ENCODE measurements at places on chromosomes 16 and 17.

- no peak for DNase-seq
Measured at GRCh38 chr17:61372436-61372835, 27.2 kb upstream of the TBX2 start.

DNA sequence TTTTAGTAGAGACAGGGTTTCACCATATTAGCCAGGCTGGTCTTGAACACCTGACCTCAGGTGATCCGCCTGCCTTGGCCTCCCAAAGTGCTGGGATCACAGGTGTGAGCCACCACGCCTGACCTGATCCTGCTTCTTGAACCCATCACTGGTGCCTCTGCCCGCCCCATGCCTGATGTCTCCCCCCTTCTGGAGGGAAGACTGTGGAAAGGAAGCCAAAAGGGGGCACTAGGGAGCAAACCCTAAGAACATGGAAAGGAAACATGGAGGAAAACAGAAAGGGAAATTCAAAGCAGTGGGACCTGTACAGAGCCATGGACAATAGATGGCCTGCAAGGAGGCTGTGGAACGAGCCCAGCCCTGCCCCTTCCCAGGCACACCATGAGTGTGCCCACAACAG lies 31.1 kb upstream of the FASN start:
- no peak for DNase-seq

DNA sequence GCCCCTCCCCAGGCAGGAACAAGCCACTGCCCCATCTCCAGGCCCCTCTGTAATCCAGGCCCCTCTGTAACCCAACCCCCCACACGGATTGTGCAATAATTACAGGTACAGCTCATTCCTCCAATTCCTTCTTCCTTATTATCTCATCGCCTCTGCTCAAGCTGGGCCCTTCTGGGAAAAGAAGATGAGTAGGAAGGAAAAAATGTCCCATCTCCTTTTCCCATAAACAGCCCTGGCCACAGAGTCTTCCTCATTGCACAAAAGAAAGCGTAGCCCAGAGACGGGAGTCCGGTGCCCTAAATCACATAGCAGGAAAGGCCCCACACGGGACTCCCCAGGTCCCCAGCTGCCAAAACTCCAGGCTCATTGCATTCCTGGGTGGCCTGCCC lies 3.6 kb upstream of the LITAFD start:
- DNase-seq = no peak

GRCh38 chr16:50365791-50366575 lies 2.8 kb downstream of the BRD7 start:
- DNase-seq = no peak

DNA sequence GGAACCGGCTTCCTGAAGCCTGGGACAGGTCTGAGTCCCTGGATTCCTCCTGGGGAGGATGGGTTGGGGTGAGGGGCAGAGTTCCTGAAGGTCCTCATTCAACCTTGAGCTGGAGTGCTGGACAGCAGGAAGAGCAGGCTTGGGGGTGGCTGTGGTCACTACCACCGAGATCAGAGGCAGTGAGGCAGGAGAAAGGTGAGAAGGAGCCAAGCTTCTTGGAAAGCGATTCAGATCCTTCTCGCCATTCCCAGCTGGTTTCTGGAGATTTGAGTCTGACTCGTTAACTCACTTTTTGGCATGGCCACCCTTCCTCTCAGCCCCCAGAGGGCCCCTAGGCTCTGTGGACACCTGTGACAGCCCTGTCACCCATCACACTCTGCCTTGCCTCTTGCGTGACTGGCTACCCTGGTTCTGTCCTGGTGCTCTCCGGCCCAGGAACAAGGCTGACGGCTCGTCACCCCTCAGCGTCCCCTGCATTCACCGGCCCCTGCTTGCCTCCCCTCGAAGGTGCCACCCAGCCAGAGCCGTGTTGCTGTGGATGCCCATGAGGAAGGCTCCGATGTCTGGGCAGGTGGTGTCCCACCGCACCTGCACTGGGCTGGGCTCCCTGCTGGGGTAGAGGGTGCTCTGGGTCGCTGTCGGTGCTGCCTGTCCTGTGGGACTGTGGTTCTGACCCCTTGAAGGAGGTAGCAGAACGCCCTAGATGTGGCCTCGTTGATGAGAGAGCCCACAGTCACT lies 9.7 kb upstream of the TIMP2 start:
- DNase-seq = no peak

GRCh38 chr16:85633888-85634287 lies 20.8 kb downstream of the GSE1 start:
- no peak for DNase-seq

- no peak for DNase-seq
Measured at GRCh38 chr17:48494335-48494734, 36.5 kb downstream of the HOXB1 start.

- DNase-seq = no peak
Measured at GRCh38 chr17:51795401-51795800, 363.1 kb downstream of the CA10 start.

- no peak for DNase-seq
Measured at GRCh38 chr17:46874906-46875305, 23.5 kb downstream of the WNT9B start.

DNA sequence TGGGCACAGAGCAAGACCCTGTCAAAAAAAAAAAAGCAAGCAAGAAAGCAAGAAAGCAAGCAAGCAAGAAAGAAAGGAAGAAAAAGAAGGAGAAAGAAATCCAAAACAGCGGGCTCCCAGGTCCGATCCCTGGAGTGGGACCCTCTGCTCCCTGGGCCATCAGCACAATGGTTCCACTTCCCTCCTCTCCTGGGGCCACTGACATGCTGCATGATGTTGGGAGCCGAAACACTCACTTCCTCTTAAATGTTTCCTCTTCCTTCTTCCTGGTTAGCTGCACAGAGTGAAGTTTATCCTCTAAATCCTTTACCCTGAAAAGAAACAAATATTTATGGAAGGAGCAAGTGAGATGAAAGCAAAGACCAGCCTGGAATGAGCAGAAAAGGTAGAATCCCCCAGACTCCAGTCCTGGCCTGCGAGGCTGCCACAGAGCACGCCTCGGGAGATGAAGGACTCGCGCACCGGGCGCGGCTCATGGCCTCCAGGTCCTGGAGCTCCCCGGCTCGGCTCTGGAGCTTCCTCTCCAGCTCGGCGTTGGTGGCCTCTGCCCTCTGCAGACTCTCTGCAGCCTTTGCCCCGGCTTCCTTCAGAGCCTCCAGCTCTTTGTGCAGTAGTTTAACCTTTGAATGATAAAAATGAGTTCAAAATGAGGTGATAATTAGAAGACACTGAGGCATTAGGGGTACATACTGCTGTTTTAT lies 19.0 kb downstream of the CCDC57 start:
- DNase-seq = no peak

DNA sequence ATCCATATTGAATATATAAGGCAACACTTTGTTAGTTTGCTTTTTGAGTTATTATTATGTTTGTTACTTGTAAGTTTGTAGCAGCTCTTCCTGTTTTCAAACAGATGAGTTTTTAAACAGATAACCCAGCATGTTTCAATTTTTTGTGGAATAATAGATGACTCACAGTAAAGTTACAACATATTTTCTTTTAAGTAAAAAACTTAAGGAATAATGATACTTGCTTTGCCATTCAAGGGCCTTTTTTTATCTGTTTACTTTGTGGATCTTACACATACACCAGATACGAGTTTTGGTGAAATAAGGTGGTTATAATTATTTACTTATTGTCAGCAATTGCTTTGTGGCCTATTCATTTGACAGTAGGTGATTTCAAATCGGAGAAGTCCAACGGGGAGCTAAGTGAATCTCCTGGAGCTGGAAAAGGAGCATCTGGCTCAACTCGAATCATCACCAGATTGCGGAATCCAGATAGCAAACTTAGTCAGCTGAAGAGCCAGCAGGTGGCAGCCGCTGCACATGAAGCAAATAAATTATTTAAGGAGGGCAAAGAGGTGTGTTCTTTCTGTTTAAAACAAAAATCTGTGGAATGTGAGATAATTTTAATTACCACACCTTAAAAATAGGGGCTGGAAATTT lies 66.3 kb downstream of the BPTF start:
- peak; percentile 38 for DNase-seq

DNA sequence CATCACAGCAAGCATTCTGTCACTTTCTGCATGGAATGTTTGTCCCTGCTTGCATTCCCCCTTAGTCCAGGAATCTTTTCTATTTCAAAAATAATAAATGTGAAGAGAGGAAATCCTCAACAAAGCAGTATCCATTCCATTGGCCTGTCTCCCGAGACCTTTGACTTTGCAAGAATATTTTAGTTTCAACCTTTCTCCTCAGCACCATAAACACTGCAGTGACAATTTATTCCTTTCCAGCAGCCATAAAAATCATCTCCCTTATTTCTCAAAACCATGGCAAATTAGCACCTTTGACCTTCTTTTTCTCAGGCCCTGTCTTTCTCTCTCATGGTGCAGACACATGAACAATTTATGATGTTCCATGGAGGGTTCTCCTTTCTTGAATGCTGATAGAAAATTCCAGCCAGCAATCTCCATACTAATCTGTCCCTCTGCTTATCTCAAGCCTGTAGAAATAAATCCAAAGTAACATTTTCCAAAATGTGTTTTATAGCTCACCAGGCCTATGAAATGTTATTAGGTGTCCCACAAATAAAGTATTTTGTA lies 352.1 kb upstream of the CCL2 start:
- DNase-seq = no peak

GRCh38 chr17:73360961-73361761 lies 49.4 kb upstream of the CDC42EP4 start:
- no peak for DNase-seq

DNA sequence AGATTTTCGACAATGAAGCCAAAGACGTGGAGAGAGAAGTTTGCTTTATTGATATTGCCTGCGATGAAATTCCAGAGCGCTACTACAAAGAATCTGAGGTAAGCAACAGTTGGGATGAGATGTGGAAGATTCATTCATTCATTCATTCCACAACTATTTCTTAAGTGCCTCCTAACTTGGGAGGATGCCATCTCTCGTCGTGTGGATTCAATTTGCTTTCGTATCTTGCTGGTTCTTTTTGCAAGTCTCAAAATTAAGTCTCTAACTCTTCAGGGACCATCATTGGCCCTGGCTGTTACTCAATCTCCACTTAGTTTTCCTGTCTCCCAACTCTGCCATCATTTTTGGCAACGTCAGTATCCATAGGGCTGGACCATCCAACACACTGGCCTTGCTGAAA lies 85.6 kb upstream of the NOL11 start:
- no peak for DNase-seq

DNA sequence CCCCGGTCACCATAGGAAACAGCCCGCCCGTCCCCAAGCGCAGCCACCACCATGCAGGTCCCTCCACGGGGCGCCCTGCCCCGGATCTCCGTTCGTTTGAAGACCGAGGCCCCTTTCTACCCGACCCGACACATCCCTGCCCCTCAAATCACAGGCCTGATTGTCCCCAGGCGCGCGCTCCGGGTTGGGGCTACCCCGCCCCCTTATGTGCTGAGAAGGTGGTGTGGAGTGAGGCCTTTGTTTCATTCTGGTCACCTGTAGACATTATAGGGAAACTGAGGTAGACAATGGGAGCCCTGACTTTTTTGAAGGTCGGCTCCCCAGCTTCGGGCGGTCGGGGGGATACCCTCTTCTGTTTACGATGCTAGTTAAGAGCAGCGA lies 763 bp upstream of the ACTG1 start:
- DNase-seq = no peak

- no peak for DNase-seq
Measured at GRCh38 chr17:7688808-7689316, 585 bp downstream of the WRAP53 start.

- DNase-seq = no peak
Measured at GRCh38 chr16:86244936-86245335, 265.4 kb upstream of the FOXF1 start.

DNA sequence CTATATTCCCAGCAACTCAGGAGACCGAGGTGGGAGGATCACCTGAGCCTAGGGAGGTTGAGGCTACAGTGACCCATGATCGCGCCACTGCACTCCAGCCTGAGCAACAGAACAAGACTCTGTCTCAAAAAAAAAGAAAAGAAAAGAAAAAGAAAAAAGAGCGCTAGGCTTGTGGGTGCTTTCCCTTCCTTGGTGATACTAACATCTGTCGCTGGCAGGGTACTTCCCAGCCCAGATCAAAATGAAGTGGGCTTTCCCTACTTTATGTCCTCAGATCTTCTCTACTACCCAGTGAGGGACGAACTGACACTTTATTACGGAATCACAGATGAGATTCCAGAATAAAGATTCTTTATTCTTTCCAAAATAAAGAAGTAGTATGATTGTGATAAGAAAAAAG lies 103.8 kb upstream of the NOL11 start:
- no peak for DNase-seq

DNA sequence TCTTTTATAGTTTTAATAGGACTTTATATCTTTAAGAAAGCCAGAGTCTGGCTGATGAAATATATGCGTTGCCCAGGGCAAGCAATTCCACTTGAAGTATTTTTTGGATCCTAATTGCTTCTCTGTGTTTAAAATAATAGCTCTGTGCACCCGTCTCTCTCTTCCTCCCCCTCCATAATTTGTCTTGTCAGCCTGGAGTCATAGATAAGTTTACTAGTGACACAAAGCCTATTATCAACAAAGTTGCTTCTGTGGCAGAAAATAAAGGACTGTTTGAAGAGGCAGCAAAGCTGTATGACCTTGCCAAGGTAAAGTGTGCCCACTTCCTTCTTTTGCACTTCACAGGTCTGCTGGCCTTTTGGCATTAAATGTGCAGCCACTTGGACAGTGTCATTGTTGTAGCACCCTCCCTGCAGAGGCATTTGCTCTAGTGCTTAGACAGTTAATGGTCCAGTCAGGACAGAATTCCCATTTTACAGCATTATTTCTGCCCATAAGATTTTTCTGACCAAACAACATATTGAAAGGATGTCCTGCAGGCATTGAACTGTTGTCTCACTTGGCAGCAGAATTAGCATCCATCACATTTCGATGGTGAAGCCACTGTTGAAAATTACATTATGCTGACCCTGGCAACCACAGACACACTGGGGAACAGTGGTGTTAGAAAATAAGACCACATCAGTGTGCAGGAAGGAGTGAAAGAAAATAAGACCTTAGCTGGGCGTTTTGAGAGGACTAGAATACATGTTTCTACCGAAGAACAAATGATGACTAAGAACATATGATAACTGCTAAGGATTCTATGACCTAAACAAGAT lies 28.4 kb upstream of the SLC12A3 start:
- DNase-seq = no peak

- no peak for DNase-seq
Measured at GRCh38 chr17:30391534-30391933, 12.8 kb downstream of the CPD start.

- DNase-seq = no peak
Measured at GRCh38 chr16:53643474-53643873, 60.2 kb downstream of the RPGRIP1L start.

GRCh38 chr17:34383216-34383615 lies 20.2 kb upstream of the CCL1 start:
- DNase-seq = no peak

GRCh38 chr16:711548-712320 lies 3.2 kb upstream of the METRN start:
- DNase-seq = peak; percentile 65

- no peak for DNase-seq
Measured at GRCh38 chr16:53219795-53220454, 165.1 kb downstream of the CHD9 start.

DNA sequence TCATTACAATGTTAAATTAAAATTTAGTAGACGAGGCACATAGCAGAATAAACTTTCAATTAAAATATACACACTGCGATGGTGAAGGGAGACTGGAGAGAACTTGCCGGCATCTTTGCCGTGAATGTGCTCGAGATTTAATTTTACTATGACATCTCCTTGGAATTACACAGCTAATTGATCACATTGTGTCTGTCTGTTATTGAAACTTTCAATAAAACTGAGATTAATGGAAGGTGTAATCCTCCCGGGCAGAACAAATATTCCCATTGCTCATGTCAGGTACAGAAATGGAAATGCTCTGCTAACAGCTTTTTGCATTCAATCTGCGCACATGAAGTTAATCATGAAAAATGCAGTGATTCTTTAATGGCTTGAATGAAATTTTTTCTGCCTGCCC lies 210.1 kb upstream of the NLRP1 start:
- DNase-seq = no peak

- DNase-seq = no peak
Measured at GRCh38 chr16:68286153-68287074, 22.1 kb downstream of the SLC7A6 start.

Data from NCI-H460 (cell line).